ENCODE measurements at places on chromosomes 2 and 18.
A peak's percentile ranks its signal among the peaks of the same experiment; 100 is the strongest.

GRCh38 chr2:64111426-64111825, 32.8 kb downstream of the PELI1 start:
- DNase-seq: no peak

DNA sequence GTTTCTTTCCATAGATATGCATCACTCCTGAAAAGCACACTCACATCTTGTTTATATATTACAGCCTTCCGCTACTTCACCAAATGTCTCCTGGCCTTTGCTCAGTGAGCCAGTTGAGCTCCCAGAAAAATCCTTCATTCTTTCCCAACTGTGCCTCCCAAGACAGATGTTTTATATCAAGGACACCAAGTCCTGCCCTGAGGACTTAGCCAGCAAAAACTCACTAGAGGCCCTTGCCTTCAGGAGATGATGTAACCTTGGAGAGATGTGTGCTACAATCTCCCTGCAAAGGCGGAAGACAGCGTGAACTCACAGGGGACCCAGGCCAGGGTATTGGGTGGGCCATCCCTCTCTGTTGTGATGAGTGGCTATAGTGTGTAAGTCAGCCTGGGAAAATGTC, 86.1 kb upstream of the CTAGE1 start:
- DNase-seq: no peak

DNA sequence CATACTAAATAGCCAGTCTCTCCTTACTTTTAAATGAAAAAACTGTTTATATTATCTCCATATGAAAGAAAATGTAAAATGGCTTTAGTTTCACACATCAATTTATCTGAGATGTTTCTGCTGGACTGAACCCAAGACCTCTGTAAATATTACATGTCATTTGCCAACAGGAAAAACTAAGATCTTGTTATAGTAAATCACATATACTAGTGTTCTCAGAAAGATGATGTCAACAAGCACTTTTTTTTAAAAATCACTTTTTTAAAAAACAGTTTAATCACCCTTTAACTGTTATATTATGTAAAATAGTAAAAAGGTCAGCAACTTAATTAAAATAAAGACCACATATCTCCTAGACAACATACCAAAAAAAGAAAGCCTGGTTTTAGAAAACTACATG, 46.3 kb downstream of the PTPN2 start:
- DNase-seq: no peak

- no peak for DNase-seq
Observed at GRCh38 chr2:157475722-157476390, 32.0 kb upstream of the CYTIP start.

DNA sequence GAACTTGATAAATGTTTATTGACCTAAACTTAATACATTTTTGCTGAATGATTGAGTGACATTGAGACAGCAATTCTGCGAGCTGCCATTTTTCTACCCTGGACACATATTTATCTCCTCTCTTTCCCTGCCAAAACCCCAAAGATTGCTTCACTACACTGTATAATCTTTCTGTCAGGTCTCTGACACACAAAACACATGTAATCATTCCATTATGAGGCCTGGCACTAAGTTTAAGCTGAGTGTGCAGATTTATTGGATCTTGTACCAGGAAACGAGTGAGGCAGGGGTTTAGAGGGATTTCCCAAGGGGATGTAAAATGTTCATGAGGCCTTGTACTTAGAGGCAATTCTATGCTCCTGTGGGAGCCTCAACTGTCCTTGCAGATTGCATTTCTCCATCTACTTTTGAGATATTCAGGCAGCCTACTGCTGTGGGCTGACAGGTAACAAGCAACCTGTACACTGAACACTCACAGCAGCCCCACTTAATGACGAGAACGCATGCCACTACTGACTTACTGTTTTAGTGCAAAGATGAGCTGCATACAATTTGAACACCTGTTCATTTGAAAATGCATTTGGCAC, 13.7 kb upstream of the OSR1 start:
- DNase-seq: no peak

- DNase-seq: no peak
Observed at GRCh38 chr18:79540904-79541282, 138.7 kb upstream of the CTDP1 start.

DNA sequence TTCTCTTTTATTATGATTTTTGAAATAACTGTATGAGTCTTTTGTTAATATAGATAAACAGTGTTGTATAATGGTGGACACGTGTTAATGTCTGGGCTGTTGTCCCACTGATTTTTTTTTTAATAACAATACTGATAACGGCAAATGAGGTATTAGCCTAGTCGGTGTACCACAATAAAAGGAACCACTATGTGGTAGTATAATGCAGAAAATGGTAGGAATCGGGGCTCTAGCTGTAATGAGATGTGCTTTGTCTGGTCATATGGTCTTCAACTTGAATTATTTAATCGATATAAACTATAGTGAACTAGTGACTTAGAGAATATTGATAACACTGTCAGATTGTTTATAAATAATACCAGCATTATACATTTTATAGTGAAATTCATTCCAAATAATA, 517.9 kb upstream of the SPHKAP start:
- DNase-seq: no peak

DNA sequence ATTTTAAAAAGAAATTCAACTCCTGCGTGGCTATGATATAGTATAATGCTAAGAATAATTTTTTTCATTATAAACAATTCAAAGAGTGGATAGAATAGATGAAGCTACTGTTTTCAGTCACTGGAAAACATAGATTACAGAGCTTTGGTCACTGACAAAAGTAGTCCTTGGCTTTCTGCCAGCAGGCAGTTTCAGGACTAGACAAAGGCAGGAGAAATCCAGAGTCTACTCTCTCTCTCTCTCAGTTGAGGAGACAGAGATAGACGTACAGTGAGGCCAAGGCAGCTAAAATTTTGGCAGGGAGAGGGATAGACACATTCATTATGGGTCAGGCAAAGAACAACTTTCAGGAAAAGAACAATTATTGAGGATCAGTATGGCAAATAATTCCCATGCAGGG, 491.4 kb upstream of the CRIM1 start:
- DNase-seq: no peak

- DNase-seq: no peak
Observed at GRCh38 chr2:151576080-151576479, 158.2 kb downstream of the NEB start.

DNA sequence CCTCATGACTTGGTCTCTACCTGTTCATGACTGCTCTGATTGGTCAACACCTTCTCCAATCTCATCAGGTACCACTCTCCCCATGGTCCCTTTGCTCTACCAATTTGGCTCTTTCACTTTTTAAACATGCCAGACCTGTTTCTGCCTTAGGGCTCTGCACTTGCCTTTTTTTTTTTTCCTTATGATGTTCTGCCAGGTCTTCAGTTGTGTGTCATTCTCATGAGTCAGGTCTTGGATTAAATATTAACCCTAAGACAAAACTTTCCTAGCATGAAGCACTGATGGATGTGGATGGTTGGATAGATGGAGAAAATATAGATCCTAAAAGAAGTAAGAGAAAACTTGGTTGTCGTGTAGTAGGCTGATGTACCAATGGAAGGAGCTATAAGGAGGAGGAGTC, 219.3 kb downstream of the TTC32 start:
- DNase-seq: no peak

DNA sequence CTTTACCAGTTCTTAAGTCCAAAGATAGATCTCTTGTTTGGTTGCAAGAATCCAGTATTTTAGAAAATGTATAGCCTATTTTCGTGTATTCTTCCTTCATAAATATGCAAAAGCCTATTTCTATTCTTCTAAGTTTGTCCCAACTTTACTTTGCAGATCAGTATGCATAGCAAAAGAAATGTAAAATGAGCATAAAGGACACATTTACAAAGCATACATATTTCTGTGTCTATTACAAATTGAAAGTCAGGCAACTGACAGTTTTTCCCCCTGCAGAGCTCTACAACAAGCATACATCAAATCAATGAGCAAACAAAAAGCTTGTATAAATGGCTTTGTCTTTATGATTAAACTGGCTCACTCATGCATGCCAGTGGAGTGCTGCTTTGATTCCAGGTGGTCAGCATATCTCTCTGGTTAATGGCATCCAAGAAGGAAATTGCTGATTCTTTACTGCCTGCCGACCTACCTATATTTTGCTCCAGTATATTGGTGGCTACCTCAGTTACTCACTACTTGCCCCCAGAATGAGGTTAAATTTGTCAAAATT, 10.0 kb upstream of the VPS54 start:
- DNase-seq: no peak

- DNase-seq: no peak
Observed at GRCh38 chr2:75647771-75648170, 1.2 kb downstream of the MRPL19 start.

DNA sequence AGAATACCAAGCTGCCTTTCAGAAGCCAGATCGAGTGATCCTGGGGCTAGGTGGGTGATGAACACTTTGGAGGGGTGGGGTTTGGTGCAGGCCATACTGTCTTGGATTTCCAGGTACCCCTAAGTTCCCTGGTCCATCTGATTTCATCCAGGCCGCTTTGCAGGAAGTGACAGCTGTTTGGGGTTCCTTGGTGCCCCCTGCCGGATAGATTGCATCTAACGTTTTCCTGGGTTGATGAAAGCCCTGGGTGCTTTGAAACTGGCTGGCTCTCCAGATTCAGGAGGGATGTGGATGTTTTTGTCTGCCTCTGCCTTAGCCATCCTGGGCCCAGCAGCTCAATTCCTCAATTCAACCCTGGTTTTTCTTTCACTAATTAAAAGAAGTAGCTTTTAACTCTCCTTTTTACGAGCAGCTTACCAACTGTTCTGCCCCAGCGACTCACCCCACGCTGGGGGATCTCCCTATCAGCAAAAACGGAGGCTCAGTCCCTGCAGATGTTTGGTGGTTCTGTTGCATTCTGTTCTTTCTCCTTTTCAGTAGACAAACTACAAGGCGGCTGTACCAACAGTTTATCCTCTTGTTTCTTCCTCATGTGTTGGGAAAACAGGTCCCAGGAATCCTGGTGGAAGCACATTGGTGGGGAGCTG, 37.1 kb downstream of the ARHGEF4 start:
- peak; percentile 58 for DNase-seq

DNA sequence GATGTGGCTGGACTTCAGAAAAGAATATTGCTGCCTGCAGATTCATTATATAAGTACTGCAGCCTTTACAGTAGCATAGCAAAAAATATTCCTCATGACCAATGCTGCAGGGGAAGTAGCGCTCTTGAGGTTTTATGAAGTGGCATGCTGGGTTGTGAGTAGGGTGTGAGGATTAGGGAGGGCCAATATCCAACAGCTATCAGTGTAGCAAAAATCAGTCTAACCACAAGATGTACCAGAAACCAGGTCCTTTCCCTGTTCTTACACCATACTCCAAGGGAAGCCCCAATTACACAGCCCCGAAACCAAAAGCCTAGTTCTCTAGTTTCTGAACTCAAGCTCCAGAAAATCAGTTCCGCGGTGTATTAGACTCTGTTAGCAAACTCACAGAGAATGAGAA, 1082.2 kb upstream of the DDX18 start:
- DNase-seq: no peak

DNA sequence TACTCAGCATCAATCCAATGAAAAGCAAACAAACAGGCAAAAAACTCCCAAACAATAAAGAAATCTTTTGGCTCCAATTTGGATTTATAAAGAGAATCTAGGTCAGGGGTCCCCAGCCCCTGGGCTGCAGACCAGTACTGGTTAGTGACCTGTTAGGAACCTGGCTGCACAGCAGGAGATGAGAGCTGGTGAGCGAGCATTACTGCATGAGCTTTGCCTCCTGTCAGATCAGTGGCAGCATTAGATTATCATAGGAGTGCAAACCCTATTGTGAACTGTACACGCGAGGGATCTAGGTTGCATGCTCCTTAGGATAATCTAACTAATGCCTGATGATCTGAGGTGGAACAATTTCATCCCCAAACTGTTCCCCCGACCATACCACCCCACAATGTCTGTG, 102.2 kb downstream of the KIAA1328 start:
- DNase-seq: no peak

GRCh38 chr18:10234281-10234680, 220.2 kb upstream of the APCDD1 start:
- DNase-seq: no peak

- DNase-seq: no peak
Observed at GRCh38 chr2:237412988-237413776, 782 bp downstream of the COL6A3 start.

DNA sequence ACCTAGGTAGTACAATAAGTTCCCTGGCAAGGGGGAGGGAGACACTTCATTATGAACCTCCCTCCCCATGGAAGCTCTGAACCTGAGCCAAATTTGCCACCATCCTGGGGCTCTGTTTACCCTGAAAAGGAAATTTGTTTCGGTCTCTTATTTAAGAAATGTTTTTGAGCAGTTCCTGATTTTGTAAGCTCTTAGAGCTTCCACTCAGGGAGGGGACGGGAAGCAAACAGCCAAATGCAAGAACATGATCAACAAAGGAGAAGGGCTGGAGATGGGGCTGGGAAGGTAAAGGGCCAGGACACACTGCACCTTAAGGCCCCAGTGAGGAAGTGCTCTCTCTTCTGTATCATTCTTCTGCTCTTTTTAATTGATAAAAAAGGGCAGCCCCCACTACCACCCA, 117.9 kb downstream of the NRP2 start:
- DNase-seq: no peak

- DNase-seq: no peak
Observed at GRCh38 chr2:25072606-25073005, 30.7 kb downstream of the EFR3B start.

- DNase-seq: no peak
Observed at GRCh38 chr2:144541396-144541795, 21.5 kb upstream of the ZEB2 start.

- DNase-seq: no peak
Observed at GRCh38 chr2:236177604-236177966, 9.4 kb upstream of the GBX2 start.

- DNase-seq: no peak
Observed at GRCh38 chr2:155266109-155266508, 567.6 kb downstream of the KCNJ3 start.

Data from stimulated activated CD8-positive, alpha-beta memory T cell treated with anti-CD3 and anti-CD28 coated beads, Interleukin-15, amount 100 ng/mL, for 4 hours (primary cell).